ENCODE measurements at places on chromosomes 2 and 18. TPM values are rescaled to one million over a fixed set of nuclear protein-coding genes. Genes with fewer than 3 reads are reported as not detected.

- H3K27me3 ChIP-seq, result no peaks in the 10 kb centered on the region
- H3K4me1 ChIP-seq, result peaks cover 12% of the 10 kb centered on the region
- H3K36me3 ChIP-seq, result peaks cover 6% of the 10 kb centered on the region
- no peak overlapping the region for H3K27ac ChIP-seq
- H3K4me3 ChIP-seq, result no peak overlapping the region
- DNase-seq, result no peak
Observed at GRCh38 chr2:46053564-46053963, 243.6 kb upstream of the EPAS1 start.

DNA sequence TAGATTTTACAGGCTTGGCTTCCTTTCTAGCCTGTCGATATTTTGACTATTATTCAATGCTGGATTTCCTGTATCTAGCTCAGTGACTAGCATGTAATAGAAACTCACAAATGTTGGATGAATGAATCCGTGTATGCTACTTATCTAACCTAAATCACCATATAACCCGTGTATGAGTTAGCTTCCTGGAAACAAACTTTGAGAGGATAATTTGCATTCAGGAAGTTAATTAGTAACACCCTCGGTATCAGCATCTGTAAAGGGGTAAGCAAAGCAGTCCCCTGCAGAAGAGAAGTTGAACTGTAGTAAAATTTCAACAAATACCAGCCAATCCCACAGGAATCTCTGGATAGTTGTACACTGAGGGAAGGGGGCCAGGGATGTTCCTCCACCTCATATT lies 269.4 kb upstream of the LRATD1 start:
- no peak for DNase-seq
- H3K27ac ChIP-seq, result no peak overlapping the region
- no peak overlapping the region for H3K4me3 ChIP-seq
- peaks cover 6% of the 10 kb centered on the region for H3K4me1 ChIP-seq

DNA sequence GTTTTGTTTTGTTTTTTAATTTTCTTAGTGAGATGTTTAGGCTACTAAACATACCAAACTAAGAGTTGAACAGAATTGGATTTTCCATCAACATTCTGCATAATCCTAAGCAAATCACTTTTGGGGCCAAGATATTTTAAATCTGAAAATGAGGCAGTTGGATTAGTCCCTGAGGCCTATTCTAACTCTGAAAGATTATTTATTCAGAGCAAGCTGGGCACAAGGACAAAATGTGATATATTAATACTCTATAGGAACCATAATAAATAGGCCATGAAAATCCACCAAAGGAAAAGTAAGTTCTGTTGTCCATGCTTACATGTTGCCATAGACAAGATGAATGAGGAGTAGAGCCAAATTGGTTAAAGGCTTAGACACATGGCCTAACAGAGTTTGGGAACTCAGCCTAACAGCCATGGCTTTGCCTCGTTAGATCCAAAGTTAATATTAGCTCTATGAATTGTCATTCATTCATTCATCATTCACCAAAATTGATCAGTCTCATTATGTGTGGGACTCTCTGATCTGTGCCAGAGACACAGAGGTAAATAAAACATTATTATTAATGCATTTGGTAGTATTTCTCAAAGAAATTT lies 183.5 kb downstream of the SCG2 start:
- H3K36me3 ChIP-seq, result no peaks in the 10 kb centered on the region
- H3K27me3 ChIP-seq, result peaks cover 5% of the 10 kb centered on the region
- H3K27ac ChIP-seq, result no peak overlapping the region
- peaks cover 11% of the 10 kb centered on the region for H3K4me1 ChIP-seq

Gene HS6ST1
- 25.6 TPM for total RNA-seq

GRCh38 chr18:2900684-2901422 lies 54.0 kb downstream of the EMILIN2 start:
- no peak for DNase-seq
- H3K36me3 ChIP-seq, result no peaks in the 10 kb centered on the region
- peaks cover 16% of the 10 kb centered on the region for H3K4me1 ChIP-seq
- H3K27me3 ChIP-seq, result peaks cover 4% of the 10 kb centered on the region
- no peak overlapping the region for H3K27ac ChIP-seq

DNA sequence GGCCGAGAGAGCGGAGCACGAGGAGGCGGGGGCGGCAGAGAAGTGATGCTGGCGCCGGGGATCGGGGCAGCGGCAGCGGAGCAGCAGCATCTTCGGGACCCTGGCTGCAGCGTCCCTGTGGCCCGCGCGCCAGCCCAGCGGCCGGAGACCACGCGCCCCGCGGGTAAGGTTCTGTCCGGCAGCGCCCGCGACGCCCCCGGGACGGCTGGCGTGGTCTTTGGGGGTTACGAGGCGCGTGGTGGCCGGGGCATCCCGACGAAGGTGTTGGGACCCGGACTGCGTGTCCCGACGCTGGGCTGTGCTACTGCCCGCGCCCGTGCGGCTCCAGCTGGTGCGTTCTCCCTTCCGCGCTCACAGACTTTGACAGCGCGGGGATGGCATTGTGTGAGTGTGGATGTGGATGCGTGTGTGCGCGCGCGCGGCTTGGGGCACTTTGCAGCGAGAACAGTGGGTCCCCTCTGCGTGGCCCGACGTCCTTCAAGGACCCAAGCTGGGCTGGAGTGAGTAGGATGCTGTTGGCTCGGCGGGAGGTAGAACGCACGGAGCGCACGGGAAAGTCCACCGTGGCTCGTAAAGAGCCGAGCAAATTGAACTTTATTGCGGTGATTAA lies 405.0 kb downstream of the XIRP2 start:
- H3K27me3 ChIP-seq, result peaks cover 6% of the 10 kb centered on the region
- H3K27ac ChIP-seq, result no peak overlapping the region

- H3K4me1 ChIP-seq, result no peaks in the 10 kb centered on the region
- no peak for DNase-seq
- no peaks in the 10 kb centered on the region for H3K36me3 ChIP-seq
Observed at GRCh38 chr2:222456479-222457077, 32.2 kb downstream of the SGPP2 start.

- H3K4me3 ChIP-seq, result no peak overlapping the region
- H3K4me1 ChIP-seq, result no peaks in the 10 kb centered on the region
- H3K36me3 ChIP-seq, result no peaks in the 10 kb centered on the region
- no peak for DNase-seq
- H3K27ac ChIP-seq, result no peak overlapping the region
- peaks cover 1% of the 10 kb centered on the region for H3K27me3 ChIP-seq
Observed at GRCh38 chr18:41371156-41372045, 583.6 kb upstream of the PIK3C3 start.
